ENCODE measurements at places on chromosomes 7 and 10.

GRCh38 chr7:5657901-5658300 is 123.6 kb downstream of the RNF216 start:
- DNase-seq = no peak

GRCh38 chr10:98141484-98142073 is 7.1 kb downstream of the R3HCC1L start:
- no peak for DNase-seq

GRCh38 chr7:77558284-77558967 is 21.3 kb downstream of the PTPN12 start:
- no peak for DNase-seq

GRCh38 chr7:24700521-24701260 is 56.6 kb downstream of the GSDME start:
- no peak for DNase-seq

DNA sequence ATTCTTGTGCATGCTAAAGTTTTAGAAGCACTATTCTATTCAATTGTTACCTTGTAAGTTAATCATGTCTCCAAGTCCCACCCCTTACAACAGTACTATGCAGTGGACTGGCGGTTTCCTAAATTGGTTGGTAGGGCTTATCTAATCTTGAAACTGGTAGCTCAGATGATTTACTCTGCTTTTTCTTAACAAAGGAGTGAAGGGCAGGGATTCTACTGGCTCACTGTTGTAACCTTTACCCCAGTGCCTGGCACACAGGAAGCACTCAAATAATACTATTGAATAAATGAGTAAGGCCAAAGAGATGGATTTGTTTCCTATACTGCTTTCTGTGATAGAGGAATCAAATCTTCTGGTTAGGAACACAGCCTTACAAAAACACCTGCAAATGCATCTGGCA is 46.0 kb upstream of the CYCS start:
- no peak for DNase-seq

DNA sequence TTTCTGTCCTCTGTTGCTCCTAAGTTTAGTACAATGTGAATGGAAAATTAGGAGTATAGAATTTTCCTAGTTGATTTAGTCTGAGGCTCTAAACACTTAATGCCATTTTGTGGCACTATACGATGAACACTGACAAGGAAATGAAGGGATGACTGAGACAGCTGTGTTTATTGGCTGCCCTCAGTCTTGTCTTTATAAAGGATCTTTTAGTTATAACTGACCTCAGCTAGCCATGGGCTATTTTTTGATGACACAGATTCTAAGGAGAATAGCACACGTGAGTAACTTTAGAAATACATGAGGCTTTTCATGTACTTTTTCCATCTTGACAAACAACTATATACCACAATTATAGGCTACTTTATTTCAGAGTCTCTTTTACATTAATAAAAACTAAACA is 113.7 kb downstream of the PRKG1 start:
- DNase-seq = no peak

- peak; percentile 99 for DNase-seq
Observed at GRCh38 chr10:93746844-93747284, 10.9 kb upstream of the LGI1 start.

GRCh38 chr10:72685264-72685921 is 6.5 kb upstream of the MCU start:
- no peak for DNase-seq

GRCh38 chr10:121926157-121926556 is 1.7 kb downstream of the ATE1 start:
- no peak for DNase-seq

DNA sequence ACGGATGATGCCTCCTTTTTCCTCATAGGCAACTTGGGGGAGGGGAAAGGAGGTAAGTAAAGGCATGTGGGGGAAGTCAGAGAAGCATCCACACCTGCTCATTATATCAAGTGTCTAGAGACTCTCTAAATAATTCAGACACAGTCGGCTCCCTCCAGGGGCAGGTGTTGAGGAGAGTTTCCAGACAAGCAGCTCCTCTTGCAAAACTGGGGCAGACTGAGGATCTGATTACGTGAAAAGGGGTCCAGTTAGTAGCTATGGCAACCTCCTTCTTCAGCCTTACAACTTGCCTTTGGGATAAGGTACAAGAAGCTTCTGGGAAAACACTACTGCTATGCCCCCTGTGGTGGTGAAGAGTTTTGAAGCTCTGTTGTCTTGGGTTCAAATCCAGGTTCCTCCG is 39.0 kb upstream of the SORBS1 start:
- DNase-seq = no peak

DNA sequence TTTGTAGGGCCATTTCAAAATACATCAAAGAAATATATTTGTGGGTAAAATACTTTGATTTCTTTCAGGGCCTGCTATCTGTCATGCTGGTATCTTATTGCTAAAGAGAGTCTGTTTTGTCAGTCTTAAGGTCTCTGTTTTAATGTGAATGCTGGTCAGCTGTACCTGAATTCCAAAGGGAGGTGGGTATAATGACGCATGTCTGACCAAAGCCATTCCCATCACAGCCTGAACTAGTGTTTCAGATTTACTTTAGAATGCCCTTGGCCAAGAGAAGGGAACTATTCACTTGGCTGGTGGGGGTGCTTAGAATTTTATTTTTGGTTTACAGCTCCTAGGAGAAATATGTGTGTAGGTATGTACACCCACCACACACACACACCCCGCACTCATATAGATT is 30.6 kb upstream of the MYL10 start:
- DNase-seq = no peak

- DNase-seq = no peak
Observed at GRCh38 chr7:133255486-133255885, 2.6 kb downstream of the EXOC4 start.
